ENCODE measurements at places on chromosomes 1 and 21.
A peak's percentile ranks its signal among the peaks of the same experiment; 100 is the strongest.

DNA sequence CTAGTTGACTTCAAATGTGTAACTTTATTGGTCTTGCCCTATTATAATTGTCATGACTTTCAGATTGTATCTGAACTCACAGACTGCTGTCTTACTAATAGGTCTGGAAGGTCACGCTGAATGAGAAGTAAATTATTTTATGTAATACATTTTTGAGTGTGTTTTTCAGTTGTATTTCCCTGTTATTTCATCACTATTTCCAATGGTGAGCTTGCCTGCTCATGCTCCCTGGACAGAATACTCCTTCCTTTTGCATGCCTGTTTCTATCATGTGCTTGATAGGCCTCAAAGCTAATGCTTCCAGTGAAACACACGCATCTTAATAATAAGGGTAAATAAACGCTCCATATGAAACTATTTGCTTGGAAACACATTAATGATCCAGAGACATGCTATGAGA, 7.3 kb downstream of the RGS4 start:
- no peak for DNase-seq

- no peak for DNase-seq
Observed at GRCh38 chr1:200710166-200710565, 28.5 kb upstream of the CAMSAP2 start.

GRCh38 chr1:165575468-165576099, 31.8 kb downstream of the LRRC52 start:
- no peak for DNase-seq

GRCh38 chr1:198686069-198686728, 47.4 kb downstream of the PTPRC start:
- DNase-seq: no peak

DNA sequence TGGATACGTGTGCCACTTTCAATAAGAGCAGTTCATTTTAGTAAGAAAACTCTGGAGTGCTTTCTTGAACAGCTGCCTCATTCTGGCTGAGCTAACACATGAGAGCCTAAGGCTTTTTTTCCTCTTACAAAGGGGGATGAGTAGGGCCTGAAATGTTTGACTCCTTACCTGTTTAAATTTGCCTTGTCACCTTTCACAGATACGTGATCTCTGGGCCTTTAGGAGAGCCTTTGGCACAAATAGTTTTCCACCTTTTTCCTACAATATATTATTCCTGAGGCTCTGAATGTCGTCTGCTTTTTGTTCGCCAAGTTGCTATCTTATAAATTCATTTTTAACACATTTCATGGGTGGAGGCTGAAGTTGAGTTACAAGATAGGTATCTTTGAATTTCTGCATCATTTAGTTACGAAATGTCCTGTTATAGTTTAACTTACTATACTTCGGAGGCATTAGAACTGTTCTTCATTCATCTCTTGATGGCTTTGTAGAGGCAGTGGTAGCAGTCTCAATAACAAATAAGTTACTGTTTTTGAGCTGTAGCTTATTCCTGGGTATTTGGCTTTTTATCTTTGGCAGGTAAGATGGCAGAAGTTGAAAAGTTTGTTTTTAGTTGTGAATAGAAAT, 17.2 kb downstream of the UBAP2L start:
- no peak for DNase-seq

GRCh38 chr1:212873518-212873917, 15.4 kb downstream of the FLVCR1 start:
- no peak for DNase-seq

- peak; percentile 67 for DNase-seq
Observed at GRCh38 chr1:192809307-192810252, 741 bp downstream of the RGS2 start.

- no peak for DNase-seq
Observed at GRCh38 chr1:219329578-219329977, 155.9 kb downstream of the LYPLAL1 start.

DNA sequence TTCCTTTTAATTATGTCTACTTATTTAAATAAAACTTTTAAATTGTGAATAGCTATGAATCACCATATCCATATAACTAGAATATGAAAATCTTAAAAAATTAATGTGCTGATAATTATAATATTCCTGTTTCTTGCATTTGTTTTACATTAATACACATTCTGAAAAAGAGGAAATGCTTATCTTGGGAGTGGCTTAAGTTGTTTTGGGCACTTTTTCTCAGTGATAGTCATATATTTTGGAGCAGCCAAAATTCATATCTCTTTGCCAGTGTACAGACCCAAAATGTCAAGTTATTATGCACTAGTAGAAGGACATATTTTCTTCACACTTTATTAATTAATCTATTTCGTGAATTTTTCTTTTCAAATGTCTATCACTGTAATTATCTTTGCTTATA, 838.5 kb downstream of the USP25 start:
- DNase-seq: no peak
